Large intestine (tissue), 12 donors: ENCODE measurements at places on chromosomes 12 and 14. TPM values are rescaled to one million over a fixed set of nuclear protein-coding genes. Genes with fewer than 3 reads are reported as not detected.

PPP1R36 gene
- polyA plus RNA-seq: 2.6 TPM

ENDOU gene
- 1.8 TPM for polyA plus RNA-seq

TSHR gene
- polyA plus RNA-seq: 0.16 TPM

NRXN3 gene
- 12.8 TPM for polyA plus RNA-seq

TAS2R8 gene
- not detected for polyA plus RNA-seq

CELA1 gene
- not detected for polyA plus RNA-seq

C12orf60 gene
- polyA plus RNA-seq: 1.8 TPM

IFNG gene
- polyA plus RNA-seq: 0.13 TPM

TDRD9 gene
- 0.46 TPM for polyA plus RNA-seq

TMBIM6 gene
- 616 TPM for polyA plus RNA-seq

DBX2 gene
- 0.01 TPM for polyA plus RNA-seq

NRIP2 gene
- 4.2 TPM for polyA plus RNA-seq

PTHLH gene
- polyA plus RNA-seq: 0.60 TPM

DCAF4 gene
- 15.3 TPM for polyA plus RNA-seq

SLC25A21 gene
- 0.58 TPM for polyA plus RNA-seq

OTX2 gene
- not detected for polyA plus RNA-seq

NID2 gene
- polyA plus RNA-seq: 21.1 TPM

LMO3 gene
- 1.8 TPM for polyA plus RNA-seq

SERPINA5 gene
- polyA plus RNA-seq: 5.3 TPM

CISTR gene
- polyA plus RNA-seq: not detected

C12orf50 gene
- polyA plus RNA-seq: 0.04 TPM

FOXA1 gene
- polyA plus RNA-seq: 36.0 TPM

DEPDC4 gene
- polyA plus RNA-seq: 5.5 TPM

SLC15A4 gene
- polyA plus RNA-seq: 21.5 TPM

BDKRB2 gene
- 9.1 TPM for polyA plus RNA-seq

DIO3 gene
- 5.9 TPM for polyA plus RNA-seq

KRT72 gene
- 2.0 TPM for polyA plus RNA-seq

ASCL1 gene
- polyA plus RNA-seq: 6.4 TPM

CRADD gene
- polyA plus RNA-seq: 19.3 TPM

LYZ gene
- polyA plus RNA-seq: 128 TPM

SIVA1 gene
- polyA plus RNA-seq: 86.4 TPM

RNU4-1 gene
- polyA plus RNA-seq: not detected

SPIC gene
- 0.13 TPM for polyA plus RNA-seq

FZD10 gene
- polyA plus RNA-seq: 1.2 TPM

SYT10 gene
- polyA plus RNA-seq: 0.84 TPM

MYRFL gene
- 14.9 TPM for polyA plus RNA-seq

KRT79 gene
- polyA plus RNA-seq: not detected

DAO gene
- not detected for polyA plus RNA-seq

NUDT4 gene
- 77.9 TPM for polyA plus RNA-seq

PCBP2 gene
- polyA plus RNA-seq: 765 TPM

DLK1 gene
- 25.2 TPM for polyA plus RNA-seq

C12orf75 gene
- 31.2 TPM for polyA plus RNA-seq

BCL11B gene
- polyA plus RNA-seq: 4.0 TPM
